ENCODE measurements at places on chromosomes 7 and 10.

DNA sequence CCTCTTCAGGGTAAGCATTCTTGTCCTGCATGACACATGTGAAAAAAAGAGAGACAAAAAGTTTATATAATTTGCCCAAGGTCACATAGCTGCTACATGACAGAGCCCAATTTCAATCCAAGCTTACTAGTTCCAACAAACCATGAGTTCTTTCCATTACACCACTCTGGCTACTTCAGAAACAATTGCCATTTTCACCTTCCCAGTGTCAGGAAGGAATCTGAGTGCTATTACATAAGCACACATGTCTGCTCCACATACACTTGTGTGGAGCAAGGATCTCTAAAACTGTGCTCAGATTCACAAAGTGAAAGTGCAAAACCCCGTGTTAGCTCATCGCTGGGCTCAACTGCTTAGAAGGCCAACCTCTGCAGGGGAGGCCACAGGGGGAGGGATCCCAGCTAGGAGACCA, 356.2 kb upstream of the NFE2L3 start:
- no peak for DNase-seq

- no peak for DNase-seq
These were observed 170.3 kb downstream of the USP6NL start for GRCh38 chr10:11441151-11441535.

- DNase-seq, result peak; percentile 85
These were observed at the start of gene NAPEPLD for GRCh38 chr7:103148994-103149807. TSS of gene NAPEPLD (minus strand) at chr7:103149099. CDS start at chr7:103128776, 20,323 bp downstream.

- DNase-seq, result peak; percentile 26
These were observed 150.2 kb downstream of the NSUN6 start for GRCh38 chr10:18501198-18501597.

- DNase-seq, result no peak
These were observed 691.9 kb downstream of the INHBA start for GRCh38 chr7:41010967-41011366.

- DNase-seq, result no peak
These were observed 49.7 kb downstream of the ADD3 start for GRCh38 chr10:110057456-110057855.

DNA sequence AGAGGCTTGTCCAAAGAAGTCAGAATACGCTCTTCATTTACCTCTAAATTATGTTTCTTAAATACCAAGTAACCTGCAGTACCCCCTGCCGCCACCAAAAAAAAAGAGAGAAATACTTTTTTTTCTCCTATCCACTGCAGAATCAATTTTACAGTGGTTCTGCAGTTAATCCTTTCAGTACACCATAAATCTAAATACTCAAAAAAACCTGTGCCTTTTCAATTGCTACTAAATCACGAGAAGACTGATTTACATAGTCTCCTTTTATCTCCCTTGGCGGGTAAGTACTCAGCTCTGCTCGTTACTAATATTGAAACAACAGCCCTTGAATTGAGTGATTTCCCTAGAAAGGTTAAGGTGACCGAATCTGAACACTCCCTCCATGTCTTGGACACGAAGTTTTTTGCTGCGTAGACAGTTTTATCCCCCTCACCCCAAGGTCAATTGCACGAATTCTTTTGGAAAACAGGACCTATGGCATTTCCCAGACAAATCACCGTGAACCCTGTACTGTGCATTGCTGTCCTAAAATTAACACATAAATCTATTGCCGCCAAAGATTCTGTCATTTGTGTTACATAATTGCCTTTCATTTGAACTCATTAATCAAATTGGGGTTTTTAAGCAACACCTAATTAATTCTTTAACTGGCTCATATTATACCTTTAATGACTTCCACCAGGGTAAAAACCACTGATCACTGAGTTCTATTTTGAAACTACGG, 512 bp upstream of the VIM start:
- peak; percentile 48 for DNase-seq

DNA sequence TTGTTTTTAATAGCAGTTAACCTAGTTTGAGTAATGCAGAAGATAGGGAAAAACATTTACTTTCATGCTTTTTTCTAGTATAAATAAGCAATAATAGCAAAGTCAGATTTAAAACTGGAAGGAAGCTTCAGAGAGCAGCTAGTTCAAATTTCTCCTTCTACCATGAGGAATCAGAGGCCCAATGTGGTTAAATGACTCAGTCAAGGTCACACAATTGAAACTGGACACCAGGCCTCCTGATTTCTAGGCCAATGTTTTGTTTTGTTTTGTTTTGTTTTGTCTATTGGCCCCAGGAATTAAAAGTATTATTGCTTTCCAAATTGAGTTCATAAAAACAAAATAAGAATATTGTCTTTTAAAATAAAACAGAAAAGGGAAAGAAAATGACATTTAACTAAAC, 122.3 kb downstream of the TRIL start:
- DNase-seq, result no peak

DNA sequence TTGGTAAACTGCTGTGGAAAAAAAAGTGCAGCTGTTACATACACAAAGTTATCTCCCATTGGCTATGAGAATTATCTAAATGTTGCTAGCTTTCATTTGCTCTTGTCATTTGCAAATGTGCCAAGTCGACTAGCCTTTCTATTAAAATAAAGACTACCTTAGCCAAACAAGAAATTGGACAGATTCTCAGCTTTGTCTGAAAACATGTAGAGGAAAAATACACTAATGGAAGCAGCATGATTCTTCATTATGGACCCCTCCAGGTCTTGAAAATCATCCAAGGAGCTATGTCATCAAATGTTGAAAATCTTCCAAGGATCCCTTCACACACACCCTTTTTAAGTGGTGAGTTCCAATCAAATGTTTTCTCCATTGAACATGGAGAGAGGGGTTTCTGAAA, 237.7 kb downstream of the ETV1 start:
- no peak for DNase-seq

GRCh38 chr10:73991884-73992245, 6.1 kb upstream of the VCL start:
- peak; percentile 72 for DNase-seq

- no peak for DNase-seq
These were observed 143.9 kb upstream of the NPS start for GRCh38 chr10:127405221-127405620.

GRCh38 chr7:151704960-151705635, 171.8 kb downstream of the PRKAG2 start:
- DNase-seq, result no peak

- no peak for DNase-seq
These were observed 8.1 kb downstream of the SEMA4G start for GRCh38 chr10:100977436-100977835.

- peak; percentile 17 for DNase-seq
These were observed 145.1 kb downstream of the SEMA3D start for GRCh38 chr7:85041605-85042216.

DNA sequence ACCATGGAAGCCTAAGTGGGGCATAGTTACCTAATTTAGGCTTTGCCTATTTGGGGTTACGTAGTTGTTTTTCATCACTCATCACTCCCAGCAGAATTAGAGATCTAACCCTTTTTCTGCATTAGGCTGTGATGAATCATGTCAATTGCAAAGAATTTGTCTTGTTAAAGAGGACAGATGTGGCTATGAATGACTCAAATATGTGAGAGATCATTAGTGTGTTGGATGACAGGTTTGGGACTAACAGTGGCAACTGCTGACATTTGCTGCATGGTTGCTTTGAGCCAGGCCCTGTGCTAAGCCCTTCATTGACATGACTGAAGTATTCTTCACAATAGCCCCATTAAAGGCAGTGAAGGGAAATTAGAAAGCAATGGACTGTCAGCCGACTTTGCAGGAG, 83.4 kb upstream of the BMPER start:
- DNase-seq, result no peak

DNA sequence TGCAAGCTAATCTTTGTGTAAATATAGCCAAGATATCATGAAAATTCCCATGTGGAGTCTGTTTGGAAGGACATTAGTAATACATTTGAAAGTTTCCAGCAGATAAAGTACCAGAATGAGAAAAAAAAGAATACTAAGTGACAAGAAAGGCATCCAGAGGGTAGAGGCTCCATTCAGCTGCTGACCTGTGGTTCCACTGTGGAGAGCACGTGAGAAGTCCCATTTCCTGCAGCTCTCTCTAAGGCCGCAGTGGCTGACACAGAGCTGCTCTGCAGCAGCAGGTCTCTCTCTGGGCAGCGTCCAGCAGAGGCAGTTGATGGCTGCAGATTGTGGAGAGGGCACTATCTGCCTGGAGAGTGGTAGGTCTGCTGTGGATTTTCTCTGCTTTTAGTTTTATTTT, 100.1 kb upstream of the TMEM72 start:
- DNase-seq, result no peak

DNA sequence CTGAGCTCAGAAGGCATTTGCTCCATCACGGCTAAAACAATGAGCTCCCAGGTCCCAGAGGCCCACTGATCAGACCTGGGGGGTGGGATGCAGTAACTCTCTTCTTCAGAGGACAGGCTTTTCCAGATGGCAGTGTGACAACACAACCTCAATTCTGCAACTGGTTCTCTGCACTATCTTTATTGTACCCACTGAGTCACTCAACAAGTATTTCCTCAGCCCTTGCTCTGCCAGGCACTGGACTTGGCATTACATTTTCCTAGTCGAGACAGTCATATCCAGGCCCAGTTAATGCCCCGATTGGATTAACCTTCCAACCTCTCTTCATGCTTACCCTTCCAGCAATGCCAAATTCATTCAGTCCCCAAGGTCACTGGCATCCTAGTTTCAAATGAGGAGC, 72.6 kb downstream of the JAZF1 start:
- no peak for DNase-seq

GRCh38 chr10:63977329-63977923, 456.2 kb downstream of the REEP3 start:
- peak; percentile 50 for DNase-seq

- no peak for DNase-seq
These were observed 23.9 kb downstream of the SLC13A4 start for GRCh38 chr7:135704074-135704473.

GRCh38 chr7:51014811-51015210, 232.1 kb upstream of the GRB10 start:
- DNase-seq, result no peak

DNA sequence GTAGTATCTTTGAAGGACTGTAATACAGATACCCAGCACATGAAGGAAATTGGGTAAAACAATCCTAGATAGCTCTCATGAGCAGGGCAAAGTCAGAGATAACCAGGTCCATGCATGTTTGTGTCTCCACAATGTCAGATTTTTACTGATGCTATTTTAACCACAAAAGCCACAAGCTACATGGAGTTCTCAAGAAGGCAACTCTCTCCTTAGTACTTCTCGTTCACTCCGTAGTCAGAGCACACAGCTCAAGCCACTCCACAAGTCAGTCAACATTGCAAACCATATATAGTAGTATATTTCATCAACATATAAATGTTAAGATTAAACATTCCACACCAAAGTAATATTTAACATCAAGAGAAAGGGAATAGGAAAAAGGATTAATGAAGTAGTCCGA, 98.0 kb upstream of the PIK3CG start:
- no peak for DNase-seq

GRCh38 chr10:125662584-125662983, 20.4 kb downstream of the TEX36 start:
- no peak for DNase-seq

- DNase-seq, result no peak
These were observed 34.2 kb downstream of the GLUD1 start for GRCh38 chr10:87060280-87060928.

- no peak for DNase-seq
These were observed 166.4 kb upstream of the PPP1R3A start for GRCh38 chr7:114085313-114085591.

- DNase-seq, result no peak
These were observed 830.4 kb upstream of the IGFBP3 start for GRCh38 chr7:46751471-46751870.

GRCh38 chr10:118543714-118544400, 51.6 kb downstream of the PRLHR start:
- DNase-seq, result peak; percentile 49

DNA sequence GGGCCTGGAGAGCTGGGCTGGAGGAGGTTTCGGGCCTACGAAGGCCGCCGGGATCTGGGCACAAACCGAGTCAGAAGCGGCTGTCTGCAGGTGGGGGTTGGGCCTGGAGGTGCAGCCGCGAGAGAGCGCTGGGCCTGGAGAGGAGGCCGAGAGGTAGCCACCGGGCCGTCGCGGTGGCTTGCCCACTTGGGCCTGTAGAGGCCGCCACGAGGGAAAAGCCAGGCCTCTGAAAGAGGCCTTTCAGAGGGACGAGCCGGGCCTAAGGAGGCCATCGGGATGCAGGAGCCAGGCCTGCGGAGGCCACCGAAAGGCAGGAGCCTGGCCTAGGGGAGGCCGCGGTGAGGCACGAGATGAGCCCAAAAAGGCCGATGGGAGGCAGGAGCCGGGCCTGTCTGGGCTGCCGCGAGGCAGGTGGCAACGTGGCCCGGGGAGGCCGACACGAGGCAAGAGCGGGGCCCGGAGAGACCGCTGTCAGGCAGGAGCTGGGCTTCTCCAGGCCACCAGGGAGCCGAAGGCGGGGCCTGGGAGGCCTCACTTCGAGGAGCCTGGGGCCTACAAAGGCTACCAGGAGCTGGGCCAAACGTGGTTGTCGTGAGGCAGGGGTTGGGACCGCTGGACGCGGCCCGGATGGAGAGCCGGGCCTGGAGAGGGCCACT, 25.6 kb downstream of the MDH2 start:
- DNase-seq, result no peak

- no peak for DNase-seq
These were observed 66.0 kb downstream of the ENO4 start for GRCh38 chr10:116915340-116915739.

DNA sequence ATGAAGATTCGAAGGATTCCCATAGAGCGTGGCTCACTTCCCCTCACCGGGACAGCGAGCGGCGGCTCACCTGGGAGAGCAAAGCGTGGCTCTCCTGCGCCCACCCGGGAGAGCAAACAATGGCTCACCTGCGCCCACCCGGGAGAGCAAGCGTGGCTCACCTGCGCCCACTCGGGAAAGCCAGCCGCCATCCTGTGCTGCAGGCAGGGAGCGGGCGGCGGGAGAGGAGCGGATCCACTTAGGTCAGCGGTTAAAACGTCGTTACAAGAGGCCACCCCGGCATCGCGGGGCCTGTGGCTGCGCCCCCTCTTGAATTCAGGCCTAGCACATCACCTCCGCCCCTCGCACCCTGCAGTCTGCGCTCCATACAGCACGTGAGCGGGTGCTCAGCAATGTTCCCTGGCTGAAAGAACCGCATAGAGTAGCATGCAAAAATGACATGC, 461 bp upstream of the FIGNL1 start:
- peak; percentile 30 for DNase-seq

- DNase-seq, result no peak
These were observed 61.8 kb downstream of the SND1 start for GRCh38 chr7:127713758-127714157.

- DNase-seq, result no peak
These were observed 4.3 kb downstream of the HOXA11 start for GRCh38 chr7:27180431-27181420.

- DNase-seq, result no peak
These were observed 152.5 kb upstream of the CHST15 start for GRCh38 chr10:124245806-124246440.

Measured in GM10248 (cell line).